ENCODE measurements at places on chromosomes 16 and 17.

DNA sequence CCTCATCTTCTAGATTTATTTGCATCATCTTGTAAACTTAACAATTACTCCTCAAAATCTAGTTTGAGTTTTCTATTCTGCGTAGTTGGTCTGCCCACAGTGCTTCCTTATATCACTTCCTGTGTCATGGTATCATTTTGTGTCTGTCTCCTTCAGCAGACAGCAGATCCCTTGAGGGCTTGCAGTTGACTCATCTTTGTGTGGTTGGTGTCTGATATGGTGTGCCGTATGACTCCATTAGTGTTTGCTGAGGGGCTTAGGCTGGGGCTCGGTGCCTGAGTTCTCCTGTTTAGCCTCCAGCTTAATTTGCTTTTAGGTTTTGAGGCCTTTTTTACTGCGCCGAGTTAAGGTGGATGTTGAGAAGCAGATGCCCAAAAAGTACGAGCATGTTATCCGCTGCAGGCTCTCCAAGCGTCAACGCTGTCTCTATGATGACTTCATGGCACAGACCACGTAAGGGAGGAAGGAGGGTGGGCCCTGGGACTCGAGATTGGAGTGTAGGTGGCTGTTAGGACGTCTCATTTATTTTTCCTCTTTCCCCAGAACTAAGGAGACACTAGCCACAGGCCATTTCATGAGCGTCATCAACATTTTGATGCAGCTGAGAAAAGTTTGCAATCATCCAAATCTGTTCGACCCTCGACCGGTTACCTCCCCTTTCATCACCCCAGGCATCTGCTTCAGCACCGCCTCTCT lies 16.9 kb downstream of the SRCAP start:
- H3K4me3 ChIP-seq, result no peak overlapping the region
- H3K36me3 ChIP-seq, result peaks cover 32% of the 10 kb centered on the region
- no peak overlapping the region for H3K27ac ChIP-seq
- no peaks in the 10 kb centered on the region for H3K4me1 ChIP-seq

DNA sequence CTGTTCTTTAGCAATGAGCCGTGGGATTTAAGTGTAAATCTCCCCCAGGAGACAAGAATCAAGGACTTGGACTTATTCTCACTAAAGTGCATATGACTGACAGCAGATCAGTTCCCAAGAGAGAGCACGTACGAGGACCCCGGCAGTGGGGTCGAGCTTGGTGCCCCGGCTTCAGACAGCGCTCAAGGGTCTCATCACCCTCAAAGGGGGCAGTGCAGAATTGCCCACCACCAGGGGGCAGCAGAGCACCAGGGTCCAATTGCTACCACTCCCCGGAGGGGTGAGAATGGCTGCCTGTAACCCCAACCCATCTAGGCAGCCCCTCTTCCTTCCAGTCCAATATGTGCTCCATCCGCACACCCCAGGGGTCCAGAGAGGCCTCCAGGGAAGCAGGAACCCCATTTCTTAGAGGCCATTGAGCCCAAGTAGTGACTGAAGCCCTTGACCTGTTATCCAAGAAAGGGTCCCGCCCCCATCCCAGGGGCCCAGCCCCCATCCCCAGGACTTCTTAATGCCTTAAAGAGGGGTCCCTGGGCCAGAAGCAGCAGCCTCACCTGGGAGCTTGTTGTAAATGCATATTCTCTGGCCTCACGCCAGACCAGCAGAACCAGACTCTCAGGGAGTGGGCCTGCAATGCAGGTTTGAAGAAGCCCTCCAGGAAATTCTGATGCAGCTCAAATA lies 86.1 kb downstream of the ZDHHC7 start:
- H3K4me3 ChIP-seq, result no peak overlapping the region
- no peaks in the 10 kb centered on the region for H3K36me3 ChIP-seq
- no peaks in the 10 kb centered on the region for H3K27me3 ChIP-seq
- DNase-seq, result peak; percentile 75
- no peak overlapping the region for H3K27ac ChIP-seq

- H3K27me3 ChIP-seq, result no peaks in the 10 kb centered on the region
- H3K4me1 ChIP-seq, result peaks cover 4% of the 10 kb centered on the region
Observed at GRCh38 chr17:20063665-20064648, 54.8 kb downstream of the SPECC1 start.

DNA sequence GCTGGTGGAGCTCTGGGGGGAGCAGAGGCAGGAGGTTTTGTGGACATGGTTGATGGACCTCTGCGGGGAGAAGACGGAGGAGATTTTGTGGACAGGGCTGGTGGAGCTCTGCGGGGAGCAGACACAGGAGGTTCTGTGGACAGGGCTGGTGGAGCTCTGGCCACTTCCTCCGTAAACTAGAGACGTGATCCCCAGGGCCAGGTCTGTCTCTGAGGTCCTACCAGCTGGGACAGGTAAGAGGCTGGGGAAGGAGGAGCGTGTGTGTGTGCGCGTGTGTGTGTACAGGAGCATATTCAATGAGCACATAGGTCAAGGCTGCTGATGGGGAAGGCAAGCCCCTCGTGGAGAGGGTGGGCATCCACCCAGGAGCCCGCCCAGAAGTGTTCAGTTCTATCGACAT lies 20.6 kb downstream of the RPH3AL start:
- no peaks in the 10 kb centered on the region for H3K36me3 ChIP-seq
- peak; percentile 49 for DNase-seq
- H3K27ac ChIP-seq, result no peak overlapping the region
- no peak overlapping the region for H3K4me3 ChIP-seq

- H3K4me1 ChIP-seq, result no peaks in the 10 kb centered on the region
- H3K27me3 ChIP-seq, result no peaks in the 10 kb centered on the region
- no peak overlapping the region for H3K27ac ChIP-seq
- DNase-seq, result peak; percentile 91
Observed at GRCh38 chr17:64025732-64026294, 5.4 kb upstream of the ICAM2 start.

- peak; percentile 44 for DNase-seq
- no peaks in the 10 kb centered on the region for H3K27me3 ChIP-seq
- no peaks in the 10 kb centered on the region for H3K36me3 ChIP-seq
- H3K4me3 ChIP-seq, result no peak overlapping the region
Observed at GRCh38 chr17:63440127-63440769, 5.9 kb downstream of the CYB561 start.

DNA sequence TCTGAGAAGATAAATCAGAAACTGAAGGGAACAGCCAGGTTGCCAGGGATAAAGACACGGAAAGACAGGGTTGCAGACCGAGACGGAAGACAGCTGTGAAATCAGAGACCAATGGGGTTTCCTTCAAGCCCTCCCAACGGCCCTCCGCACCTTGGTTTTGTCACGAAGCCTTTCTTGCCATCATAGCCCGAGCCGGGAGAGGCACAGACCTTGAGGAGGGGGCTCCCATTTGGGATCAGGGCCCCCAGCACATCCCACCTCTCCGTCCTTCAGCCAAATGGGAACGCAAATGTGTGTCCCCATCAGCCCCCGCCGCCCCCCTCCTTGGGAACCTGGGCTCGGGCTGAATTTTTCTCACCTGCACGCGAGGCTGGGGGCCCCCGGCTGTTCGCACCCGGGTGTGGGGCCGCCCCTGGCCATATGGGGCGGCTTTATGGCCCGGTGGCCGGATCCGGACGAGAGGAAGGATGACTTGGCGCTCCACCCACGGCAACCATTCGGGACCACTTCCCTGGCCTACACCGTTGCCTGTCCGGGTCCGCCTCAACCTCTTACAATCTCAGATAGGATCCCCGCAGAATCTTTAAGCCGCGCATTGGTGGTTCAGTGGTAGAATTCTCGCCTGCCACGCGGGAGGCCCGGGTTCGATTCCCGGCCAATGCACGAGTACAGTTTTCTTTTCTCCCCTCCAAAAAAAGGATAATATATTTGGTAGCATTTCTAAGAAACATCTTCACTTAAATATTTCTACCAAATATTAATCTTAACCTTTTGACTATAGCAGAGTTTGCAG lies 1.4 kb upstream of the HES7 start:
- H3K36me3 ChIP-seq, result no peaks in the 10 kb centered on the region
- H3K4me3 ChIP-seq, result peak overlapping the region; percentile 81
- peak; percentile 90 for DNase-seq
- H3K27me3 ChIP-seq, result no peaks in the 10 kb centered on the region
- H3K27ac ChIP-seq, result no peak overlapping the region
- no peaks in the 10 kb centered on the region for H3K4me1 ChIP-seq

DNA sequence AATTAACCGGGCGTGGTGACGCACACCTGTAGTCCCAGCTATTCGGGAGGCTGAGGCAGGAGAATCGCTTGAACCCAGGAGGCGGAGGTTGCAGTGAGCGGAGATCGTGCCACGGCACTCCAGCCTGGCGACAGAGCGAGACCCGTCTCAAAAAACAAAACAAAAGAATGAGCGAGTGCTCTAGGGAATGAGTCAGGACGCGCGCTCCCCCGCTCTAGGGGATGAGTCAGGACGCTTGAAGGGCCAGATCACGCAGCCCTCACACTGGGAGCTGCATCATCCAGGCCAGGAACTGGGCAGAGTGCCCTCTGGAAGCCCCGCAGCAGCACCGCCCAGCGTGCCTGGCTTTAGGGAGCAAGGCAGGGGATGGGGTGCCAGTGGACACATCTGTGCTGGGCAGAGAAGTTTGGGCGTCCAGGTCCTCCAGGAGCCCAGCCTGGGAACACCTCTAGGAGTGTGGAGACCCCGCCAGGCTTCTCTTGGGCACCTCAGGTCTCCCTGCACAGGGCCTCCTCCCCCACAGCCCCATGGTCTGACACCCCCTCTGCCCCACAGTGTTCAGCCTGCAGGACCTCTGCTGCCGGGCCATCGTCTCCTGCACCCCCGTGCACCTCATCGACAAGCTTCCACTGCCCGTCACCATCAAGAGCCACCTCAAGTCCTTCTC lies 3.9 kb upstream of the WFIKKN1 start:
- H3K36me3 ChIP-seq, result no peaks in the 10 kb centered on the region
- H3K27ac ChIP-seq, result no peak overlapping the region
- no peaks in the 10 kb centered on the region for H3K4me1 ChIP-seq
- H3K27me3 ChIP-seq, result no peaks in the 10 kb centered on the region
- DNase-seq, result peak; percentile 68

- no peak for DNase-seq
- H3K27ac ChIP-seq, result no peak overlapping the region
- no peaks in the 10 kb centered on the region for H3K36me3 ChIP-seq
- H3K4me3 ChIP-seq, result no peak overlapping the region
Observed at GRCh38 chr17:75921596-75921995, 16.9 kb upstream of the MRPL38 start.

GRCh38 chr16:54974367-54974766 lies 43.7 kb downstream of the IRX5 start:
- no peak overlapping the region for H3K4me3 ChIP-seq
- H3K27me3 ChIP-seq, result no peaks in the 10 kb centered on the region
- H3K4me1 ChIP-seq, result no peaks in the 10 kb centered on the region
- no peak overlapping the region for H3K27ac ChIP-seq
- no peaks in the 10 kb centered on the region for H3K36me3 ChIP-seq
- no peak for DNase-seq

GRCh38 chr17:33874617-33875060 lies 380.4 kb upstream of the CCL2 start:
- no peaks in the 10 kb centered on the region for H3K4me1 ChIP-seq
- peak; percentile 56 for DNase-seq
- H3K27me3 ChIP-seq, result no peaks in the 10 kb centered on the region
- no peaks in the 10 kb centered on the region for H3K36me3 ChIP-seq
- no peak overlapping the region for H3K27ac ChIP-seq

- no peaks in the 10 kb centered on the region for H3K27me3 ChIP-seq
- DNase-seq, result peak; percentile 94
- no peak overlapping the region for H3K4me3 ChIP-seq
- H3K4me1 ChIP-seq, result peaks cover 3% of the 10 kb centered on the region
Observed at GRCh38 chr17:57911834-57912673, 43.2 kb downstream of the CUEDC1 start.

DNA sequence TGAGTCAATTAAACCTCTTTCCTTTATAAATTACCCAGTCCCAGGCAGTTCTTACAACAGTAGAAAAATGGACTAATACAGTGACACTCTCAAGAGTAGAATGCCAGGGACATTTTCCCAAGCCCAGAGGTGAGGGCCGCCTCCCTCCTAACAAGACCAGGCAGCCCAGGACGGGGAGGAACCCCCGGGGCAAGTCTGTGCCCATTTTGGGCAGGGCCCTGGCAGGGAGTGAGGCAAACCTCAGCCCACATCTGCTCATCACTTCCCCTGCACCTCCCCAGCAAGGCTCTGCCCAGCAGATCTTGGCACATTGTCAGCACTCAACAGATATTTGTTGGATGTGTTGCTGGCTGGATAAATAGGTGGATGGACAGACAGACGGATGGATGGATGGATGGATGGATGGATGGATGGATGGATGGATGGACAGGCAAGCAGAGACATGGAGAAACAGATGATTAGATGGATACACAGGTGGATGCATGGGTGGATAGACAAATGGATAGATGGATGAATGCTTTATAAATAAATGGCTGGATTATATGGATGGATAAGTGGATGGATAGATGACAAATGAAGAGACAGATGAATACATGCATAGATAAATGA lies 271.3 kb downstream of the PARN start:
- H3K27ac ChIP-seq, result no peak overlapping the region
- DNase-seq, result no peak

- H3K27me3 ChIP-seq, result no peaks in the 10 kb centered on the region
- no peaks in the 10 kb centered on the region for H3K4me1 ChIP-seq
- peaks cover 5% of the 10 kb centered on the region for H3K36me3 ChIP-seq
- H3K4me3 ChIP-seq, result no peak overlapping the region
Observed at GRCh38 chr17:4956493-4957061, 5.7 kb downstream of the ENO3 start.

- H3K36me3 ChIP-seq, result no peaks in the 10 kb centered on the region
- no peaks in the 10 kb centered on the region for H3K27me3 ChIP-seq
- DNase-seq, result no peak
- no peak overlapping the region for H3K27ac ChIP-seq
Observed at GRCh38 chr16:4743226-4743878, 9.0 kb downstream of the DNAAF8 start.

GRCh38 chr16:54240271-54241129 lies 46.1 kb downstream of the IRX3 start:
- peak overlapping the region; percentile 20 for H3K27ac ChIP-seq
- no peak overlapping the region for H3K4me3 ChIP-seq
- no peak for DNase-seq
- no peaks in the 10 kb centered on the region for H3K4me1 ChIP-seq
- H3K36me3 ChIP-seq, result no peaks in the 10 kb centered on the region

DNA sequence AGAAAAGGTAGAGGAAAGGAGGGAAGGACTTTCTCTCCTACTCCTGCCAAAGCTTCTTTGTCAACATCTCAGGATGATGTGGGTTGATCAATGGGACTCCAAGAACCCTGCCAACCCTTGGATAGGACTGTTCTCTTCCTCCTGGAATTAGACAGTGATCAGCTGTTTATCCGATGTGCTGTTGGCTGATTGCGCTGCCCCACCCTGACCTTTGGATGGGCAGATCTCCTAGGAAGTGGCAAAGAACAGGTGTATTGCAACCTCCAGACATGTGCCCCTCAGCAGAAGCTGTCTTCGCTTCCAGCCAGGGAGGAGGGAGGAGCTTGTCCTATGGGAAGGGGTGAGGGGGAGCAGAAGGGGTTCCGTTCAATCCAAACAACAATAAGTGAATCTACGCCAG lies 30.5 kb downstream of the SLC5A11 start:
- no peak overlapping the region for H3K27ac ChIP-seq
- H3K4me3 ChIP-seq, result no peak overlapping the region
- H3K27me3 ChIP-seq, result no peaks in the 10 kb centered on the region
- DNase-seq, result no peak
- no peaks in the 10 kb centered on the region for H3K36me3 ChIP-seq
- H3K4me1 ChIP-seq, result no peaks in the 10 kb centered on the region

Data from aorta (tissue), 5 donors.